Thymus (tissue), 14 donors: ENCODE measurements at places on chromosomes 16 and 17. TPM values are rescaled to one million over a fixed set of nuclear protein-coding genes. Genes with fewer than 3 reads are reported as not detected.

NPIPA7 gene
- 2.3 TPM for total RNA-seq

- DNase-seq = no peak
Observed at GRCh38 chr16:79756571-79756970, 156.0 kb upstream of the MAF start.

- DNase-seq = no peak
Observed at GRCh38 chr17:63382136-63382535, 64.0 kb downstream of the CYB561 start.

GRCh38 chr16:88356124-88356726 lies 26.5 kb upstream of the ZNF469 start:
- no peak for DNase-seq

DNA sequence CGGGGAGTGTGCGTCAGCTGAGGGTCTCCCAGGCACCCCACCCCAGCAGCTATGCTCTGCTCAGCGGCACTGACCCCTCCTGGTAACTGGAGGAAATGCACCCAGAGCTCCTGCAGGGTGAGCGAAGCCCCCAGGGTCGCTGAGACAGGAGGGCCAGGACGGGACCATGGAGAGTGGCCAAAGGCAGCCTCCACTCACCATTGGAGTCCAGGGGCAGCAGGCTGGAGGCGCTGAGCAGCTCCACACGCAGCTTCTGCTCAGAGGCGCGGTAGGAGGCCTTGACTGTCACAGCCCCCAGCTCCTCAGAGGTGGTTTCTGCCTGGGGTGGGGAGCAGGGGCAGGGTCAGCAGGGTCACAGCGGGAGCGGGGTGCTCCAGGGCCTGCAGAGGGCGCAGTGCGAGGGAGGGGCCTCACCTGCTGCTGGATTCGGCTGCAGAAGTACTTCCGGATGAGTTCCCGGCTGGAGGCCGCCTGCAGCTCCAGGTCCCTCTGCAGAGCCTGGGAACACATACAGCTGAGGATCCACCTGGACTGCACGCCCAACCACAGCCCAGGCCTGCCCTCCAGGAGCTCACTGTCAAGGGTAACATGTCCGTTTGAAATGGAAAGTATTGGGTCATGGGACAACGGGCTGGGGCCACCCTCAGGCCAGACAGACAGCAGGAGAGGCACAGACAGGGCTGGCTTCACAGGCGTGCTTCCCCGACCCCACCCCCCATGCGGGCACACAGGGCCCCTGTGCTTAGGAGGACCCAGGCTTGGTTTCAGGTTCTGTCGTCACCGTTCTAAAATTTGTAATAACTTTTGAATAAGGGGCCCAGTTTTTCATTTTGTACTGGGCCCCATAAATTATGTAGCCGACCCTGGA lies 13.8 kb downstream of the UNC13D start:
- DNase-seq = no peak

DNA sequence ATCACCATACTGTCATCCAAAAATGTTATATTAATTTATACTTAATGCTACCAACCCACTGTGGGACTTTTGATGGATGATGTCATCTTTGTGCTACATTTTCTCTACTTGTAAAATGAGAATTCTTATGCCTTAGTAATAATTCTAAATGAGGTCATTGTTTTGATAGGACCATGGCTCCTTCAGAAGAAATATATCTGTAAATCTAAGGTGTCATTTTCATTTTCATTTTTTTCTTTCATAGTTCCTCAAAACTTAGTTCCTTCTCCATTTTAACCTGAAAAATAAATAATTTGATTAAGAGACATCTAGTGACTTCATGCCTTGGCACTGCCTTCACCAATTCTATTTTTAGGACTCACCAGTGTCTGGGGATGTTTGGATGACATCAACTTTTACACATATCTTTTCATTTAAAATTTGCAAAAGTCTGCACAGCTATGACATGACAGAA lies 48.7 kb downstream of the GPRC5B start:
- DNase-seq = no peak
